Stimulated activated CD8-positive, alpha-beta memory T cell treated with anti-CD3 and anti-CD28 coated beads, Interleukin-15, amount 100 ng/mL, for 4 hours (primary cell): ENCODE measurements at places on chromosomes 13 and 19.

DNA sequence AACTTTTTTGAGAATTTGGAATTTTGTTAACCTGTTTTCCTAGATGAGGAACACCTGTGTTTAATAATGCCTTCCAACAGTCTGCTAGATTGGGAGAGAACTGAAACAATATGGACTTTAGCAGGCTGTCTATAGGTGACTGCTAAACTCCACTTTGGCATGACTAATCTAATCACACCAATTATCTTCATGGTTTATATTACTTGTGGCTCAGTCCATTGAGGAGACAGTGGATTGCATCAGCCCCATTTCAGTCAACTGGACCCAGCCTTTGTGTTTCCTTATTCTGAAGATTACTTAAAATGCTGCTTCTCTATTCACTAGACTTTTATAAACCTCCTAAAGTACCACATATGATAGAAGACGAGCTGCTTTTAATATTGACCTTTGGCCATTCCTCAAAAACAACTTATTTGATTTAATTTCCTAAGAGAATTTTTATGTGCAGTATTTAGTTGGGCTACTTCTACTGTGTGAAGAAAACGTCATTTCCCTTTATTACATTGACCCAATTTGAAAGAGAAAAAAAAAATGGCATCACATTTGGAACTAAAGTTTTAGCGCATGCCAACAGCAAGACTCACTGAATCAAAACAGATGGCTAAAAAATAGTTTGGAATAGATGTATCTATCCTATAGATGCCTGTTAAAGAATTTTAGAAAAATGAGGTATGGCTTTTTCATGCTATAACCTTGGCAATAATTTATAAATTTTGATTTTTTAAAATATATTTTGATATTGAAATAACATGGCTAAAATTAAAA lies 295.8 kb downstream of the NDFIP2 start:
- DNase-seq = no peak

DNA sequence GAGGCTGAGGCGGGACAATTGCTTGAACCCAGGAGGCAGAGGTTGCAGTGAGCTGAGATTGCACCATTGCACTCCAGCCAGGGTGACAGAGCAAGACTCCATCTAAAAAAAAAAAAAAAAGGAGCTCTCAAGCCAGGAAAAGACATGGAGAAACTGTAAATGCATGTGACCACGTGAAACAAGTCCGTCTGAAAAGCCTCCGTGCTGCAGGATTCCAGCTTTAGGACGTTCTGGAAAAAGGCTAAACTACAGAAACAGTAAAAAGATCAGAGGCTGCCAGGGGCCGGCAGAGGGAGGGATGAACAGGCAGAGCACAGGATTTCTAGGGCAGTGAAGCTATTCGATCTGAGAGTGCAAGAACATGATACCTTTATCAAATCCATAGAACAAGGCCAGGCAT lies 40.7 kb upstream of the NDUFS7 start:
- DNase-seq = no peak

- DNase-seq = no peak
These were observed 210.7 kb upstream of the SLC10A2 start for GRCh38 chr13:103276775-103277498.

DNA sequence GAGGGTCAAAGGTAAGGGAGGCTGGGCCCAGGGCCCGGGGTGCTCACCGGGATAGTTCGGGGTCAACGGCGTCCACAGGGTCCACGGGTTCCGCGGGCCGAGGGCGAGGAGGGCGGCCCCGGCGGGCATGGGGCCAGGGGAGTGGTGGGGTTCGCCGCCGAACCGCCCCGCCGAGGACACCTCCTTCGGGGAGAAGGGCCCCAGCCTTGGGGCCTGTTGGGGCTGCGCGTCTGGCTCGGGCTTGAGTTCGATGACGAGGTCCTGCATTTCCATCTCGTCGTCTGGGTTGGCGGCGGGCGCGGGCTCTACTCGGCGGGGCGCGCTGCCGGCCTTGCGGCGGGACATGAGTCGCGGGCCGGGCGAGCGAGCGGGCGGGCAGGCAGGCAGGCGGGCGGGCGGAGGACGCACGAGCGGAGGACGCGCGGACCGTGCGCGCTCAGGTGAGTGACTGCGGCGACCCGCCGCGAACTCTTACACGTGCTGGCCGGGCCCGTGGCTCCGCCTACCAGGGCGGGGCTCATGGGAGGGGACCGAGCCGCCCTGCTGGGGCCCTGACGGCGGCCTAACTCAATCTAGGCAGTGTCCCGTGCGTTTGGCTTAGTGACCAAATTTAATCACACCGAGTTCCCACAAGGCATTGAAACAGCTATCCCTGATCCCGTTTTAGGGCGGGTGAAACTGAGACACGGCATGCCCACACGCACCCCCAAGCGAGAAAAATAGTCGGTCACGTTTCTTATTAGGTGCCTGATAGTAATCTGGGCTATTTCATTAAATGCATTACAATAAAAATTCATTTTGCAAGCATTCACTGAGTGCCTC lies at the start of gene ZNF296:
ZNF296 (minus strand) TSS at position 450 of the 822 bp plus-strand sequence; CDS start at position 345, 105 bp downstream.
- DNase-seq = peak; percentile 57

DNA sequence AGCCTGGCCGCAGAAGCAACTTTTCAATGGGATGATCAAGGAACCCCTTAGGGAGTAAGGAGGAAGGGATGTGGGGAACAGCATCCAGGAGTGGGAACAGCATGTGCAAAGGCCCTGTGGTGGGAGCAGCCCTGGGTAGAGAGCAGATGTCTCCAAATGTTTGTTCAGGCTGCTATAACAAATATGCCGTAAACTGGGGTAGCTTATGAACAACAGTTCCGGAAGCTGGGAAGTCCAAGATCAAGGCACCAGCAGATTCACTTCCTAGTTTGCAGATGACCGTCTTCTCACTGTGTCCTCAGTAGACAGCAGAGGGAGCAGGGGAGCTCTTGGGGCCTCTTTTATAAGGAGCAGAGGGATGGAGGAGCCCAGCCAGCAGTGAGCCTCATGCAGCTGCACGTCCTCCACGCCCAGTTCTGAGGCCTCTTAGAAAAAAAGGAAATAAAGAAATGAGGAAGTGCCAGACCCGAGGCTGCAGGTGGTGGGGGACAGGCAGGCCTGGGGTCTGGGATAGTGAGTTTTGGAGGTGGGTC lies 4.2 kb upstream of the LRRC25 start:
- no peak for DNase-seq

GRCh38 chr13:40288259-40288658 lies 378.2 kb downstream of the FOXO1 start:
- DNase-seq = no peak

DNA sequence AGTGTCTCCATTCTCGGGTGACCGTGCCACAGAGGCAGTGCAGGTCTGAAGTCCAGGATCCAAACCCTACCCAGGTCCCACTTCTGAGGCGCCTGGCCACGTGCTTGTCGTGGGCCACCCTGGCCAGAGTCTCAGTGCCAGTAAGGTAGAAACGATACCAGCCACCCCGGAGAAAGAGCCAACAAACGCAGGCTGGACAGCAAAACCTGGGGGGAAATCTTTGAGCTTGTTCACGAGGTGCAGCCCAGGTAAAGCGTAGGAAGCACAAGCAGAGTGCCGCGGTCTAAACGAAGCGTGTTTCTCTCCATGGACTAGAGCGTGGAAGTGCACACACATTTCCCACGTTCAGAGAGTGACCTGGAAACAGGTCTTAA lies 95.6 kb downstream of the ATP11A start:
- DNase-seq = no peak

DNA sequence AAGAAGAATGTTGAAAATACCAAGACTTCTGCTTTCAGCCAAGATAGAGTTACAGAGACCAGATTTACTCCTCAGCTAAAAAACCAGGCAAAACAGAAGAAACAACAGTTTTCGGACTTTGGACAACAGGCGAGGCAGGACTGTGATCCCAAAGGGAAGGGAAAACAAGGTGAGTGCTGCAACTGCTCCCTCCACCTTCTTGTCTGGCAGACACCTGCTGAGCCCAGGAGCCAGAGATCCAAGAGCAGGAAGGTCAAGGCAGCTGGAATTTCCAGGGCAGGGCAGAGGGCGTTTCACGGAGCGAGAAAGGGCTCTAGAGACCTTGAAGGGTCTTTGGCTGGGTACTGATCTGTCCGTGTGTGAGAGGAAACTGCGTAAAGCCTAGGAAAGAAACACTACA lies 32.9 kb upstream of the SLC7A9 start:
- no peak for DNase-seq

- DNase-seq = peak; percentile 51
These were observed at the start of gene BICRA for GRCh38 chr19:47608969-47609905. BICRA (plus strand) TSS chr19:47609134; CDS start chr19:47673575, 64,441 bp downstream.

DNA sequence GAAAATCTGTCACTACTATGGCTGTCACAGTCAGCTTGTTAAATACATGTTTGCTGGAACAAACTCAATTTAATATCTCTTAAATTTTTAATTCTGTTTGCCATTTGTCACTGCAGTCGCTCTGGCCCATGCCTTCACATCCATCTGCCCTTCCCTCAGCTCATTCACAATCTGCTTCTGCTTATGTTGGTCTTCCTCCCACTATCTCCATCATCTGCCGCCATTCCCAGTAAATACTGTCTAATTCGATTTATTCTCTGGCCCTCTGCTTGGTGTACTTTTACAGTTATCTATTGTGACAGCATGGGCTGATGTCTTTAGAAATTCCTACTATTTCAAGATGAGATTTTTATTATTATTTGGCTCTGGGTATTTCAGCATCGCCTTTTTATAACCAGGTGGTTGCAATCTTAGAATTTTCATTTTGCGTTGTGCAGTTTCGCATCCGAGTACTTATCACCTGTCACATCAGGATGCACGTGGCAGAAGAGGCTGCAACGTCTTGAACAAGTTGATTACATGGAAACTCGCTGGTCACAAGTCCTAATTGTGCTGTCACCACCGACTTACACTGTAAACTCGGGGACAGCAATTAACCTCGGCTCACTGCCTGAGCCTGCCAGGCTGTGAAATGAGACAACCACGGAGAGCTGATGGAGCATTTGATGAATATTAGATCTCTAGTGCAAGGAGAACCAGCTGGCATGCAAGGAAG lies 158.4 kb downstream of the MYO16 start:
- DNase-seq = no peak

GRCh38 chr13:41212881-41213280 lies 18.5 kb upstream of the KBTBD7 start:
- no peak for DNase-seq

DNA sequence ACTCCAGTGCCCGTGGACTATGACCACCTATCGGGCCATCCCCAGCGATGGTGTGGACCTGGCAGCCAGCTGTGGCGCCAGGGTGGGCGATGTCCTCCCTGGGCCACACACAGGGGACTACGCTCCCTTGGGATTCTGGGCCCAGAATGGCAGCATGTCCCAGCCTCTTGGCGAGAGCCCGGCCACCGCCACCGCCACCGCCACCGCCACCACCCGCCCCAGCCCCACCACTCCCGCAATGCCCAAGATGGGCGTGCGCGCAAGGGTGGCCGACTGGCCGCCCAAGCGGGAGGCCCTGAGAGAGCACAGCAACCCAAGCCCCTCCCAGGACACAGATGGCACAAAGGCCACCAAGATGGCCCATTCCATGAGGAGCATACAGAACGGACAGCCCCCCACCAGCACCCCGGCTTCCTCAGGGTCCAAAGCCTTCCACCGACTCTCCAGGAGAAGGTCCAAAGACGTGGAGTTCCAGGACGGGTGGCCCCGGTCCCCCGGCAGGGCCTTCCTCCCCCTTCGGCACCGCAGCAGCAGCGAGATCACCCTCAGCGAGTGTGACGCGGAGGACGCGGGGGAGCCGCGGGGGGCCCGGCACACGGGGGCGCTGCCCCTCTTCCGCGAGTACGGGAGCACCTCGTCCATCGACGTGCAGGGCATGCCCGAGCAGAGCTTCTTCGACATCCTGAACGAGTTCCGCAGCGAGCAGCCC lies 142.3 kb downstream of the DPF1 start:
- DNase-seq = no peak

DNA sequence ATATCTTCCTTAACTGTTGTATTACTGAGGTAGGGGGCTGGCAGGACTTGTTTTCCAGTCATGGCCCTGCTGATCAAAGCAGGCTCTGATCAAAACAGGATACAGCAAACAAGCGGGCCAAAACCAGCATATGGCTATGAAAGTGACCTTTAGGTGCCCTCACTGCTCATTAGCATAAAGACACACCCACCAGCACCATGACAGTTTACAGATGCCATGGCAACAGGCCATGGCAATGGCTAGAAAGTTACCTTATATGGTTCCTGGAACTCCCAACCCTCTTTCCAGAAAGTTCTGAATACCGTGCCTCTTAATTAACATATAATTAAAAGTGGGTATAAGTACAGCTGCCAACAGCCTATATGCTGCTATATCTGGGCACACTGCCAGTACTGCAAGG lies 551.4 kb upstream of the SGCG start:
- DNase-seq = no peak

DNA sequence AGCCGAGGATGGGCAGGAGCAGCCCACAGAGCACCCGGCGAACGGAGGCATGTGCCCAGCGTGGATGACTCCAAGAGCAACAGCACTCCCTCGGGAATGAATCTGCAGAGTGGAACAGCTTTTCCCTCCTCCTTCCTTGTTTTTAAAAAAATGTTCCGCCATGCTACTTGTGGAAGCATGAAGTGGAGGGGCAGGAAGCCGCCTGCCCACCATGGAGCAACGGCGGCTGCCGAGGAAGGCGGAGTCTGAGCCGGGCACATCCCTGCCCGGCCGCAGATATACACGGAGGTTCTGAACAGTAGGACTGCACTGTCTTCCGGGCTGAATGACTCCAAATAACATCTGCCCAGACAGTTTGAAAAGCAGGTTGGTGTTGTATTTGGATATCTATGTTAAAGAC lies 65.2 kb downstream of the SOX1 start:
- no peak for DNase-seq

GRCh38 chr19:1266916-1267476 lies 2.1 kb upstream of the CIRBP start:
- no peak for DNase-seq

- no peak for DNase-seq
These were observed 22.4 kb downstream of the PIBF1 start for GRCh38 chr13:72804301-72804700.

- DNase-seq = no peak
These were observed 773.4 kb upstream of the SLITRK1 start for GRCh38 chr13:84655677-84656076.

DNA sequence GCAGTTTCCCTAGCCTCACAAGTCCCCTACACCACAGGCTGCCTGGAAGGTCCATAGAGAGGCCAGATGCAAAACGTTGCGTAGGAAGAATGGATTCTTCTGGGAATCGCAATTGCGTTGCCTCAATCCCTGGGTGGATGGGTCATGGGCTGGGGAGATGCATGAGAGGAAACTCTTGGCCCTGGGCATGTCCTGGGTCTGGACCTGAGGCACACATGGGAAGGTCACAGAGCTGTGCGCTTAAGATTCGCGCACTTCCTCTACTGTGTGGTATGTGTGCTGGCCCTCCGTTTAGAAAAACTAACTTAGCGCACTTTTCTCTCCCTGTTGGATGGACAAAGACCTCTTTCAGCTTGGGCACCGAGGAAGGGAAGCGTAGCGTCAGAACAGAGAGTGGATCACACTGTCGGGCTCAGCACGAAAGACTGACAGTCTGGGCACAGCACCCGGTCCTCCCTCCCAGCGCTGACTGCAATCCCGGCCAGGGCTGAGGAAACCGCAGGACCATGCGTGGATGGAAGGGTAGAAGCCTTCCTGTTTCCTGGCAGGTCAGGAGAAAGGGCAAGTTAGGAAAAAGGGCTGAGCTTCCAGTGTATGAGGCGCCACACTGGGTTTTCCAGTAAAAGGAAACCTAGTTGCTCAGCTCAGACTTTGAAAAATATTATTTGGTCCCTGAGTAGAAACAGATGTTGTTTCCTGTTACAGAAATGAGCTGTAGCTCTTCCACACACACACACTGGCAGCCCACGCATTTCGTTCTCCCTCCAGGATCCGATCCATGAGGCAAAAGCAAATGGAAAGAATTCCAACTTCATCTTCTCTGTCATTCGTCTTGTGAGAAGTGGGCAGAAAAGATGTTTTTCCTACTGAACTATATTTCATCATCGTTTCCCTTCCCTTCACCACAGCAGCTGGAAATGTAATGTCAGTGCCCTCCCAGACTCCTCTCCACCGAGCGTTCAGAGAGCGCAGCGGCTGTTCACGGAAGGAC lies 86.0 kb downstream of the ING1 start:
- DNase-seq = no peak
